ENCODE measurements at places on chromosomes 1 and 21.

- no peak for DNase-seq
Measured at GRCh38 chr1:1136547-1137230, 20.8 kb upstream of the C1orf159 start.

GRCh38 chr1:183604815-183605214 lies 14.6 kb upstream of the NCF2 start:
- no peak for DNase-seq

DNA sequence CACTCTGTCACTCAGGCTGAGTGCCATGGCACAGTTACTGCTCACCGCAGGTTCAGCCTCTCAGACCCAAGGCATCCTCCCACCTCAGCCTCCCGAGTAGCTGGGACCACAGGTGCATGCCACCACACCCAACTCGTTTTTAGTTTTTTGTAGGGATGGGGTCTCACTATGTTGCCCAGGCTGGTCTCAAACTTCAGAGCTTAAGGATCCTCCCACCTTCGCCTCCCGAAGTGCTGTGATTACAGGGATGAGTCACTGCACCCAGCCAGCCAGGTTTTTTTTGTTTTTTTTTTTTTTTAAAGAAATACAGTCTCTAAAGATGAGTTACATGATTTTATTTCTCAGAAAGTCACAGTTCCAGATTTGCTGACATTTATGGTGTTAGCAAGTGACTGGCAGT lies 29.0 kb downstream of the BACE2 start:
- DNase-seq = no peak

- no peak for DNase-seq
Measured at GRCh38 chr1:51699391-51699790, 82.5 kb downstream of the OSBPL9 start.

DNA sequence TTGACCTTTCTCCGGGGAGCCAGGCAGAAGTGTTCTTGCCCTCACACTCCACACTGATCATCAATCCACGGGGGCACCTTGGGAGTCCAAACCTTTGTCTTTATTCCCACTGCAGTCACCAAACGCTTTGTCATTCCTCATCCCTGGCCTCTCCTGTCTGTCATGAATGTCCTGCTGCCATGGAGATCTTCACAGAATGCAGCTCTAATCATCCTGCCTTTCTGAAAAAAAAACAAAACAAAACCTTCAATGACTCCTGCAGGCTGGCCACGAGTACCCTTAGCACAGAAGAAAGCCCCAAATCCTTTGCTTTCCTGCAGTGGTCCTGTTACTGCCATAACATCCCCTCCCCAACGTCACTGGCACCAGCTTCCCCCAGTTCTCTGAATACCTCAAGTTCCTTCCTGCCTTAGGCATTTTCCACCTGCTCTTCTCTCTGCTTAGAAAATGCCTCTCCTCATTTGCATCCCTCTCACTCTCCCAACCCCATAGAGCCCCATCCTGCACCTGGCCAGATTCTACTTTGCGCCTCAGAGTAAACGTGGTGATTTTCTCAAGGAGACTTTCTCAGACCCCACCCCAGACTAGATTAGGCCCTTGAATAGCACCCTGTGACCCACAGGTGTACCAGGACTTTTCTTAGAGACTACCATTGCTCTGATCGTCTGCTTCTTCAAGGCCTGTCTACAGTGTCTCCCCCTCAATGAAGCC lies 131.2 kb downstream of the AK5 start:
- no peak for DNase-seq

GRCh38 chr21:27550287-27550686 lies 583.4 kb upstream of the ADAMTS5 start:
- no peak for DNase-seq

- no peak for DNase-seq
Measured at GRCh38 chr1:3911981-3912808, 12.1 kb upstream of the C1orf174 start.

All from AG09319 (cell line).